ENCODE measurements at places on chromosomes 3 and 15. TPM values are rescaled to one million over a fixed set of nuclear protein-coding genes. Genes with fewer than 3 reads are reported as not detected.
A peak's percentile ranks its signal among the peaks of the same experiment; 100 is the strongest.

PATL2 gene
- total RNA-seq: not detected

DNA sequence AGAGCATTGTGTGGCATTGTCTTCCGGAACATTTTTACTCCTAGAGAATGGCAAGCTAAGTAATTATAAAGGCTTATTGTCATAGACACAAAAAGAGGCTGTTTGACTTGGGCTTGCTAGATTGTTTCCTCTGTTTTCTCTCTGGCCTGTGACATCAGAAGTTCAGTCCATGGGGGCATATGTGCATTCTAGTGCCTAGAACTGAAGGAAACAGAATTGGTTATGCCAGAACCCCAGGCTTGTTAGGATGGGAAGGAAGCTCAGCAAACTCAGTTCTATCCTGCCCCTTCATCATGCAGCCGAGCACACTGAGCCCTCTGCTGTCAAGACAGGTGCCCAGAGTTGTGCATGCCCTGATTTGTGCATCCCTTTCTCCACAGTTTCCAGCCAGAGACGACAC is 131.3 kb downstream of the PDE8A start:
- no peak for DNase-seq

GRCh38 chr15:73303636-73304035 is 65.1 kb downstream of the HCN4 start:
- no peak for DNase-seq

ARGFX gene
- not detected for total RNA-seq

DNA sequence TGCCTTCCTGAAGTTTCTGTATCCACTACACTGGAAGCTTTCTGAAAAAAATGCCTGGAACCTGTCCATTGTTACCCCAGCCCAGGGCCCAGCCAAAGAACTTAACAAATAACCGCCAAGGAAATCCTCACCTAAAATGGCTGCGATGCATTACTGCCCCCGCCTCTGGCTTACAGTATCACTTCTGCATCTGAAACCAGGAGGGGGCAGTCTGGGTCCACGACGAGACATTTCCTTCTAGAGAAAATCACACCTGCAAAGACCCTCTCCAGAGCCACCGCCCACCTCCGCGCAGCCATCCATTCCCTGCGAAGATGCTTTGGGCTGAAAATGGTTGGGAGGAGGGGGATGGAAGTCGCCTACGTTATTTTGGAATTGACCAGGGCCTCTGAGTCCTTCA is 22.4 kb upstream of the CELF6 start:
- peak; percentile 32 for DNase-seq

DNA sequence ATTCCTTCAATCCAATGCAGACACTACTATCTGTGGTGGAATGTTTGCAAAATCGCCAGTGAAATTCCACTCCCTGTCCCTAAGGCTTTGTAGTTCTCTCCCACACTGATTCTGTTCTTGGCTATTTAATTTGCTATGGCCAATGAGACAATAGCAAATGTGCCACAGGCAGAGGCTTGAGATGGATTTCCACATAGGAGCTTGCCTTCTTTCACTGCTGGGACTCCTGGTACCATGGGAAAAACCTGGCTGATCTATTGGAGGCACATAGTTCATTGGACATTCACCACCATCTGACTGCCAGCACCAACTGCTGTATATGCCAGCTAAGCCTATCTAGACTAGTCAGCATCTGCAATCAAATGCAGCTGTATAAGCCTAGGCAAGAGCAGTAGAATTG is 103.8 kb downstream of the NR1D2 start:
- DNase-seq: no peak

ANKRD34C gene
- total RNA-seq: not detected

- DNase-seq: peak; percentile 34
Measured at GRCh38 chr15:33737687-33738601, 230.4 kb upstream of the CHRM5 start.
